ENCODE measurements at places on chromosomes 12 and 14. TPM values are rescaled to one million over a fixed set of nuclear protein-coding genes. Genes with fewer than 3 reads are reported as not detected.

DNA sequence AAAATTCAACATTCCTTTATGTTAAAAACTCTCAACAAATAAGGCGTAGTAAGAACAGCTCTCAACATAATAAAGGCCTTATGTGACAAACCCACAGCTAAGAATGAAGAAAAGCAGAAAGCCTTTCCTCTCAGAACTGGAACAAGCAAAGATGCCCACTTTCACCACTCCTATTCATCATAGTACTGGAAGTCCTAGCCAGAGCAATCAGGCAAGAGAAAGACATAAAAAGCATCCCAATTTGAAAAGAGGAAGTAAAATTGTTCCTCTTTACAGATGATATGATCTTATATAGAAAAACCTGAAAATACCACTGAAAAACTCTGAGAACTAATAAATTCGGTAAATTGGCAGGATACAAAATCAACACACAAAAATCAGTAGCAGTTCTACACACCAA lies 52.1 kb downstream of the STON2 start:
- no peak for DNase-seq

DNA sequence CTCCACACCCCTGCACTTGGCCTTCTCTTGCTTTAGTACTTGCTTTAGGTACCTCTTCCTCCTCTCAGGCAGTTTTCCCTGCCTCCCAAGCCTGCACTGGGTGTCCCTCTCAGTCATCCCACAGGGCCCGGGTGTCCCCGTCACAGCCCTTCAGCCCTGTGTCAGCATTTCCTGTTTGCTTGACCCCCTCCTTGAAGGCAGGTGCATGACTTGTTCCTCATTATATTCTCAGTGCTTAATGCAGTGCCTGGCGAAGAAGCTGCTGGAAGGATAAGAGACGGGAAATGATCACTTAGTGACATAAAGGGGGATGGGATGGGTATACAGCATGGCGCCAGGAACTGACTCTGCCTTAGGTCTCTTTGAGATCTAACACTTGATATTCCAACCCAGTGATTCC lies 61.5 kb downstream of the IQSEC3 start:
- peak; percentile 26 for DNase-seq

DNA sequence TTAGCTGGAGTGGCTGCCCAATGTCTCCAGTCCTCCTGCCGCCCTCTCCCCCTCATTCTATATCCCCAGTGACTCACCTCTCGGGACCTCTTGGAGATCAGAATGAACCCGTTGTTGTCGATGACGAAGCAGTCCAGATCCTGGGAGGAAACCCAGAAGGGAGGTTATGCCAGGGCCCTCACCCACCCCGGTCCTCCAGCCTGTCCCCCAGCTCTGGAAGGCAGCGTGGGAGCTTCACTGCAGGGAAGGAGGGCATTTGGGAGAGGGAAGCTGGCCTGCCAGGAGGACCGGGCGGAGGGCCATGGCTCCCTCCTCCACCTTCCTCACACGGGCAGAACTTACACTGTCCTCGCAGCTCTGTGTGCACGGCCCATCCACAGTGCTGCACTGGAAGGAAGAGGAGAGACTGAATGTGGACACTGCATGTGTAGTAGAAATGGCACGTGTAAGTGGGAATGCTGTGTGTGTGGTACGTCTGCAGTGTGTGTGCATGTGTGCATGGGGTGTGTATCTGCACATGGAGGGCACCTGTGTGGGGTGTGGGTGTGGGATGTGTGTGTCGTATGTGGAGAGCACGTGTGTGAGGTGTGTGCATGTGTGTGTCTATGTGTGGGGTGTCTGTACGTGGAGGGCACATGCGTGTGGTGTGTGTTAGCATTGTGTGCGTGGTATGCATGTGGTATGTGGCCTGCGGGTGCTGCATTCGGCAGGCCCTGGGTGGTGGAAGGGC lies 10.0 kb upstream of the LRTM2 start:
- DNase-seq, result no peak

GRCh38 chr12:19074700-19075099 lies 54.8 kb upstream of the PLEKHA5 start:
- DNase-seq, result no peak

DNA sequence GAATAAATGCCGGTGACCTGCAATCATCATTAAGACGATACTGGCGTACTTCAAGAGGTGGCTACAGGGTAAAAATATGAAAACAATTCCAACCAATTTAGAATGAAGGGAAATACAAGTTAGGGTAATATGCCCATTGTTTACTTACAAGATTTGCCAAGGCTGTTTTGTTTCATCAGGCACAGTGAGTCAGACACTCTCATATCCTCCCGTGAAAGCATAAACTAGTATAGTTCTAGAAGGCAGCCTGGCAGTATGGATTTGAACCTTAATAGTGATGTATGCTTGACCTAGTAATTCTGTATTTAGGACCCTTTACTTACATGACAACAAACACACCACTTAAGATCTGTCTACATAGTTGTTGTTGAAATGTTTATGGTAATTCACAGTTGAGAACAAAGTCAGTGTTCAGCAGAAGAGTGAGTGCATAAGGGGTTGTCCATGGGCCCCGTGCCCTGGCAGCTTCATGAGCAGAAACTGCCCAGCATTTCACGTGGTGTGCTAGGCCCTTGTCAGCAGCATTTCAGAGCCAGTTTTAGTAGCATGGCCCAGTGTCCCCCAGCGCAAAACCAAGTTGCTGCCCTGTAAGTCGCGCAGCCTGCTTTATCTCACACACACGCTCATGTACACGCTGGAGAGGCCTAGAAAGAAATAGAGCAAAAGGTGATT lies 80.8 kb downstream of the EP400 start:
- DNase-seq, result no peak

The HSP90B1 gene
- total RNA-seq, result 316 TPM

The ASCL1 gene
- 0.29 TPM for total RNA-seq

The PSME2 gene
- 162 TPM for total RNA-seq

The SPIC gene
- total RNA-seq, result not detected
